ENCODE measurements at places on chromosomes 5 and 9.

DNA sequence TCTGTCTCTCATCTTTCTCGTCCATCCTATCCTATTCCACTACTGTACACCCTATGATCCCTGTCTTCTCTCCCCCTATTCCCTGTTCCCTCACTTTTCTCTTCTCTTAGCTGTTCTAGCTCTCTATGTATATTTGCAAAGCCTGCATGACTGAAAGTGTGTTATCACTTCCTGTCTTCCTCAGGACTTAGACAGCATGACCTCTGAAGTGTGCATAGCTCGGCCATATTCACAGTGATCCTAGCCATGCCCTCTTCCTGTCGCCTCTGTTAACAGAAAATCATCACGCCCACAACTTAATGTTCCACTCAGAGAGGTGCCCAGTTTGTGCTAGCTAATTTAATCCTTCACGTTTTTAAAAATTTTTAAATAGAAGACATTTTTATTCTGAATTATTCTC is 35.8 kb upstream of the CDH6 start:
- DNase-seq, result no peak

- no peak for DNase-seq
Measured at GRCh38 chr5:109703166-109703565, 13.4 kb downstream of the MAN2A1 start.

GRCh38 chr9:75101004-75101588 is 12.8 kb downstream of the OSTF1 start:
- no peak for DNase-seq

- no peak for DNase-seq
Measured at GRCh38 chr5:92370032-92370431, 986.9 kb upstream of the ARRDC3 start.

DNA sequence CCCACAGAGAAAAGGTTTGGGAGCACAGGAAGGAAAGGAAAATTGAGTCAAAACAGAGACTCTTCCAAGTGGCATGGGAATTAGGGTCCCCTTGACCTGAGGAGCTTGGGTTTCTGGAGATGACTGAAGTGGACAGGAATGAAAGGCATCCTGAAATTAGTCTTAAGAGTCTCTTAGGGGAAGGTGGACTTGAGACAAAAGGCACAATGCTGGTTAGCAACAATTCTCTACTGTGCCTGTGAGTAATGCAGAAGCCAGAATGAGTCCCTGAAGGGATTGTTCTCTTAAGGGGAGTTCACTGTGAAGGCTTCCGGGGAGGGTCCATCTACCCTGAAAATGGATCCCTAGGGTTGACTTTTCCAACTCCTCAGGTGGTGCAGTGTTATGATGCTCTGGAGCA is 58.4 kb upstream of the FOXE1 start:
- DNase-seq, result no peak

DNA sequence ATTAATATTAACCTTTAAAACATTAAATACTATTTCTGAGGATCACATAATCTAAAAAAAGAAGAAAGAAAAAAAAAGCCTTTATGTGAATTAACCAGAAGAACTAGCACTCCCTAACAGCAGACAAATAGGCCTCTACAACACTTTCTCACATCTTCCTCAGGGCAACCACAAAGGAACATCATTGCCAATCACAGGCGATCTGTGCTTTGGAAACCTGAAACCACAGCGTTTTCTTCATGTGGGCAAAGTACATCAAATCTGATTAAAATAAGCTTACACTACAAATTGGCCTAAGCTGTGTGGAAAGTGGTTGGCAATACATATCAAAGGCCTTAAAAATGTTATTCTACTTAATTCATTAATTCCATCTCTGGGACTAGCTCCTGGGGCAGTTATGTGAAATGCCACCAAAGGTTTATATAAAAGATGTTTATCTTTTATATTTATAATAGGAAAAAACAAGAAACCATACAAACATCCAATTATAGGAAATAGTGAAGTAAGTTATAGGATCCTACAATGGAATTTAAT is 184.8 kb upstream of the TBCA start:
- DNase-seq, result no peak

GRCh38 chr9:95605816-95606488 is 89.2 kb upstream of the PTCH1 start:
- no peak for DNase-seq

DNA sequence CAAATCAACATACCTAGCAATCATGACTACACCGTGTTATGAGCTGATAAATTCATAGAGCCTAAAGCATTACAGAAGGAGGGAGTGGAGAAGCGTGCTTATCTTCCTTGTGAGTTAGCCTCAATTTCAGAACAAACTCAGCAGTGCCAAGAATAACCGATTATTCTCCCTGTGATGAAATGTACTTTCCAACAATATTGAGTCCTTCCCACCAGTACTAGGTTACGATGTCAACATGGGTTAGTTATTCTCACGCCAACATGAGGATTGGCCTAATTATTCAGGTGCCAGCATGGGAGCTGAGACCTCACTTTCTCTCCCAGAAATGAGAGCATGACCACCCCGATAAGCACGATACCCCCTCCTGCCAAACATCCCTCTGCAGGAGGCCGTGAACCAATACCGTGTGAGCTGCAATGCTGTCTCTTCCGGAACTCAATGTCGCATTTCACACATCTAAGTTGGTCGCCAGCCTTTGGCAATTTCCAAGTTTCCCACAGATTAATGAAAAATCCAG is 193.7 kb downstream of the ENC1 start:
- DNase-seq, result no peak

DNA sequence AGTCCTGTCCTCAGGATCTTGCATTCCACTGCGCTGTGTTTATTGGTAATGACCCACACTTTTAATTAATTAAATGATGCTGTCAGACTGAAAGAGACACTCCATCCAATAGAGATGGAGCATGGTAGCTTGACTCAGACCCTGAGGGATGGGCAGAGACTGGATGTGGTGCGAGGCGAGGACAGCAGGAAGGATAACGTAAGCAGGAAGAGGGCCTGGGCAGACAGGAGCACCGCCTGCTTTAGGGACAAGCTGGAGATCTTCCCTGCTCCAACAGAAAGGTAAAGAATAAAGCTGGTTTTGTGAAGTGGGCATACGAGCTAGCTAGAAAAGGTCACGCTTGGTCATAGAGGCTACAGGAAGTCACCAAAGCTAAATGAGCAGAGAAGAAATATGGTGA is 3.6 kb upstream of the DOCK8 start:
- DNase-seq, result no peak

GRCh38 chr5:142012792-142013388 is at the start of gene GNPDA1:
Gene GNPDA1, minus strand, starts transcription at chr5:142013027. Its CDS starts 992 bp downstream, at chr5:142012035.
- peak; percentile 15 for DNase-seq

DNA sequence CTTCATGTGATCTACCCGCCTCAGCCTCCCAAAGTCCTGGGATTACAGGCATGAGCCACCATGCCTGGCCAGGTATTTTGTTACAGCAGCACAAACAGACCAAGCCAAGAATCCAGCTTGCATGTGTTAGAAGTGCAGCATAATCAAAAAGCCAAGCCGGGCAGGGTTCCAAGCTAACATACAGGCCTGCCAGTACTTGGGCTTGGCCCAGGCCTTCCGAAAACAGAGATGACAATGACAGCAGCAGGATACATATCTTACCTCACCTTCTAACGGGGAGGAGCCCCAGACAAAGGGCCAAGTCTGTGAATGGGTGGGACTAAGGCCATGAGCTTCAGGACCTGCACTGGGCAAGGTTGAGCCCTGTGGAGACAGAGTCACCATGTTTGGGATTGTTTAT is 91.4 kb upstream of the ZNF462 start:
- DNase-seq, result no peak

DNA sequence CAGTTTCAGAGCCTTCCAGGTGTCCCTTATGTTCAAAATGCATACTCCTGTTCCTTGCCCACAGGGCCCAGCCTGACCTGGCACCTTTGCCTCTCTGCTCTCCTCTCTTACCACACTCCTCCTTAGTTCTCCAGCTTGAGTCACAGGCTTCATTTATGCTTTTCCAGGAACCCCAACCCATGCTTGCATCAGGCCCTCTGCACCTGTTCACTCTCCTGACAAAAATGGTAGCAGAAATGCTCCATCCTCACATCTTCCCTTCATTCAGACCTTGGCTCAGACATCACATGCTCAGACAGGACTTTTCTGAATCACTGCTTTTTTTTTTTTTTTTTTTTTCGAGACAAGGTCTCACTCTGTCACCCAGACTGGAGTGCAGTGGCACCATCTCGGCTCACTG is 15.1 kb upstream of the RNF145 start:
- no peak for DNase-seq

- DNase-seq, result no peak
Measured at GRCh38 chr5:178832618-178833201, 27.0 kb upstream of the ZNF354B start.

DNA sequence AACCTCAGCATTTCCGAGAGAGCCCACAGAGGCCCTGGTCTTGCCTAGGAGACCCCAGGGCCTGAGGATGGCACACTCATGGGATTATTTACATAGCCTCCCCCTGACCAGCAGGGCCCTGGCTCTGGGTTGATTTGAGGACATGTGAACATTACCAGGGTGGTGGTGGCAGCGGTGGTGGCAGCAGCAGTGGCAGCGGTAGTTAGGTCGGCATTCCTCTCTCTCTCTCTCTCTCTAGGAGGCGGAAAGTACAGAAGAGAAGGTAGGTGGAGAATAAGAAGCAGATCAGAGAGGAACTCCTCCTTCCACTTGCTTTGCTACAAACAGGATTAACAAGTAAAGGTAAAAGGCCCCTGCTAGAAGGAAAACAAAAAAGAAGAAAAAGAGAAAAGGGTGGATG is 39.3 kb downstream of the B4GALT1 start:
- DNase-seq, result no peak

DNA sequence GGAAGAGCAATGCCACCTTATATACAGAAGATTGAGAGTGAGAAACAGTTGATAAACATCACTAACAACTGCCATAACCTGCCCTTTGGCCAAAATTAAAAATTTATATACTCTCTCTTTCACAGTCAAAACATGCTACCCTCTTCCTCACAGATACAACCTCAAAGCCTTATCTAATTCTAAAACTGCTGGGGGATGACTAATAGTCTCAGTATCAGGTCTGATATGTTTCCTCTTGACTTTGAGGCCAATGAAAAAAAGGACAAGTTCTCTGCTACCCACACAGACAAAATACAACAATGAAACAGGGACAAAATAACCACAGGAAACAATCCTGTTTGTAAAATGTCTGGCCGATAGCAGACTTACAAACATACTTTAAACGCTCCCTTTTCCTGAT is 485.6 kb upstream of the NUDT12 start:
- no peak for DNase-seq

GRCh38 chr5:17799521-17799920 is 165.3 kb downstream of the TAF11L14 start:
- no peak for DNase-seq

GRCh38 chr5:159441441-159441840 is 111.2 kb upstream of the IL12B start:
- no peak for DNase-seq

- no peak for DNase-seq
Measured at GRCh38 chr5:95817430-95817829, 5.1 kb downstream of the GLRX start.

- DNase-seq, result no peak
Measured at GRCh38 chr5:91925249-91925648, 542.1 kb upstream of the ARRDC3 start.

DNA sequence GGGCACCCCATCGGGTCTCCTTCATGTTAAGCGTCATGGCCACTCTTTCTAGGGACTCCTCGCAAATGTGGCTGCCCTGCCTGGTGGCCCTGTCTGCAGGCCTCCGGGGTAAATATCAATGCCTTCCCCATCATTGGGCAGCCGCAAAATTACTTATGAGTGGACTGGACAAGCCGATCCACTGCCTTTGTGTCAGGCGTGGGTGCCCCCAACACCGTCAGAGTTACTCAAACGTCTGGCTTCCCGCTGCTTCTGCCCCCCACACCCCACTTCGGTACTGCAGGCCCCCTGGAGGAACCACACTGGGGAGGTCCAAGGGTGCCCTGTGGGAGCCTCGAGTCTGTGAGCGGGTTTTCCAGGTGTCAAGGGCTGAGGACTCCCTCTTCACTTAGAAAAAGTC is 3.8 kb downstream of the LHX3 start:
- no peak for DNase-seq

DNA sequence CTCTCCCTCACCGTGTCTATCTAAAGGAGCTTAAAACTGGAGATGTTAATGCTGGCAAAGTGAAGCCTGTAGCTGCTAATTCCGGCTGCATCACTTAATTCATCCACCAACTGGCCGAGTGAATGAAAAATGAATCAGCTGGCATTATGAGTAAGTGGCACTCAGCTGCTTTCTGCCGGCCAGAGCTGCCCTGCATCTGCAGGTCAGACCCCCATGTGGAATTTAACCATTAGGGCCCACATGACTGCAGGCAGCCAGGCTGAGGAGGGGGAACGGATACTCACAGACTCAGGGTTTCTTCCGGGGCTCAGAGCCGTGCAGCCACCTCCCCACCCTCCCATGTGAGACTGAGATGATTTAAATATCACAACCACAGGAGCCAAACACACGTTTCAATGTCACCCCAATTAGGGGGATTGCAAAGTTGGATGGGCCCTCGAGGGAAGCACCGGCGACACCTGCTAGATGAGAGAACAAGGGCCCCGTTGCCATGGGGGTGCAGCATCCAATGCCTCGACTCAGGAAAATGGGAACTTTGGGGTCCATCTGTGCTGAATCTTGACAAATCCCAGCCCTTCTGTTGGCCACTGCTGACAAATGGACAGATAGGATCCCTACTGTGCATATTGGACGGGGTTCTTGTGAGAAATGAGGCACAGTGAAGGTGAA is 115.6 kb upstream of the ALDH1B1 start:
- no peak for DNase-seq

- no peak for DNase-seq
Measured at GRCh38 chr5:181069767-181070491, 29.9 kb downstream of the BTNL9 start.

DNA sequence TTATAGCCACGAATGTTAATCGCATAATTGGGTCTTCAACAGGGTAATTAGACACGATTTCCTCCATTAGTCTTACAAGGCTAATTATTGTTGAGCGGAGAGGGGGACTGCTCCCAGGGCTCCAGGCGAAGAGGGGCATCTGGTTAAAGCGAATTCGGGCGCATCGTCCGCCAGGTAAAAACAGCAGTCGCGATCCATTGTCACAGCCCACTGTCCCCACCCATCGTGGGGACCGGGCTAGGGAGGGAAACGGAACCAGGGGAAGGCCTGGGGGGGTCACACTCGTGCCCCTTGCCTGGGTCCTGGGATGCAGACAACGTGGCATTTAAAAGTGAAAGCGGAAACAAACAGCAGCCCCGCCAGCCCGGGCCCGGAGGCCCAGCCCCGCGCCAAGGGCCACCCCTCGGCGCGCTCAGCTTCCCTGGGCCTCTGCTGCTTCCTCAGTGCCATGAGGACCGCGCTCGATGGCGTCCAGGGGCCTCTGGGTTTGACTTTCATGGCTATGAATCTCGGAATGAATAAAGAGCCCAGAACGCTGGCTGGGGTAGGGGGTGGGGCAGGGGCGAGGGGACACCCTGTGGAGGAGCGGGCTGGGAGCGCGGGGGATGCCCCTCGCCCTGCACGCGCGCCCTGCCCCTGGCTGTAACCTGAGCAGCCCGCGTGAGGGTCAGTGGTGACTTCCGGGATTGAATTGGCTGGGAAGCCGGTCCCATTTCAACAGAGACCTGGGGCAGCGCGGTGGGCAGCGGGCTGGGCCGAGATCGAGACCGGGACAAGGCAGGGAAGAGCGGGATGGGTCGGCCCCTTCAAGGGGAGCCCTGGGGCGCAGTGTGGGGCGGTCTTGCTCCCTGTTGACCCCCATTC is 99.9 kb downstream of the GTF3C4 start:
- peak; percentile 20 for DNase-seq

GRCh38 chr5:153660919-153661318 is 170.4 kb downstream of the GRIA1 start:
- no peak for DNase-seq
